ENCODE measurements at places on chromosomes 3 and 15. TPM values are rescaled to one million over a fixed set of nuclear protein-coding genes. Genes with fewer than 3 reads are reported as not detected.

The ZMAT3 gene
- 9.5 TPM for total RNA-seq

The AEN gene
- total RNA-seq = 13.3 TPM

The ZDHHC19 gene
- not detected for total RNA-seq

The RSRC1 gene
- total RNA-seq = 29.9 TPM

The GOLGA6L25 gene
- total RNA-seq = not detected

The GOLGA8N gene
- total RNA-seq = 10.5 TPM

The UBAP1L gene
- total RNA-seq = 6.9 TPM

The TM4SF1 gene
- total RNA-seq = 24.9 TPM

The PPP1R14D gene
- 186 TPM for total RNA-seq

The GPR160 gene
- total RNA-seq = 67.6 TPM

The RAB6B gene
- 11.6 TPM for total RNA-seq

The CLDN16 gene
- total RNA-seq = not detected
